ENCODE measurements at places on chromosomes 3 and 15.

GRCh38 chr3:126259411-126260391 is 79.3 kb upstream of the ALDH1L1 start:
- peak; percentile 29 for DNase-seq

GRCh38 chr15:68001811-68002210 is 52.3 kb upstream of the PIAS1 start:
- no peak for DNase-seq

DNA sequence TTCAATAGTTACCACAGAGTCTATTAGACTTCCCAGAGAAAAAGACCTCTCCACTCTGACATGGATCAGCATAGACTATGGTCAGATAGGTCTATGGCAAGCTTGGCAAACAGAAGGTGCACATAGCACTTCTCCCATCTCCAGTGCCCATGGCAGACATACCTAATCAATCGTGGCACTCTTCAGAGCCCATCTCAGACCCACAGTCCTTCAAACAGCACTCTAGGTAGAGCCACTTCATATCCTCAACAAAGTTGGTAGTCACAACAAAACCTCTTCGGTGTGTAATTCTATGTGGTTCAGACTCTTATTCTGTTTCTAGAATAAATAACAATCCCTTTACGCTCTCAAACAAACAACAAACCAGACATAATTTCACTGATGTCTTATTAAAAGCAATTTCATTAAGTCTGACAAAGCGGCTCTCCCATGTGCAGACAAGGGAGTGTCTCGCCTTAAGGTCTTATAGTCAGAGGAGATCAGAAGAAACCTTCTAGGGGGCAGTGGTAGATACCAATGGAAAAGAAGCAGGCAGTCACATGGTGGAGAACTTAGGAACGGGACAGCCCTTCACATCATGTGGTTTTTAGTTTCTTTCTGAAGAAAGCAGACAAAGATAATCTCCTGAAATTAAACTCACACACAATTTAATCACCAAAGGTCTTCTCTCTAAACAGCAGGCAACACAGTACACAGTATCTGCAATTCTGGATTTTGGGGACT is 483.4 kb downstream of the FOXP1 start:
- DNase-seq = no peak

- no peak for DNase-seq
Observed at GRCh38 chr3:185914911-185915629, 22.7 kb downstream of the TRA2B start.

DNA sequence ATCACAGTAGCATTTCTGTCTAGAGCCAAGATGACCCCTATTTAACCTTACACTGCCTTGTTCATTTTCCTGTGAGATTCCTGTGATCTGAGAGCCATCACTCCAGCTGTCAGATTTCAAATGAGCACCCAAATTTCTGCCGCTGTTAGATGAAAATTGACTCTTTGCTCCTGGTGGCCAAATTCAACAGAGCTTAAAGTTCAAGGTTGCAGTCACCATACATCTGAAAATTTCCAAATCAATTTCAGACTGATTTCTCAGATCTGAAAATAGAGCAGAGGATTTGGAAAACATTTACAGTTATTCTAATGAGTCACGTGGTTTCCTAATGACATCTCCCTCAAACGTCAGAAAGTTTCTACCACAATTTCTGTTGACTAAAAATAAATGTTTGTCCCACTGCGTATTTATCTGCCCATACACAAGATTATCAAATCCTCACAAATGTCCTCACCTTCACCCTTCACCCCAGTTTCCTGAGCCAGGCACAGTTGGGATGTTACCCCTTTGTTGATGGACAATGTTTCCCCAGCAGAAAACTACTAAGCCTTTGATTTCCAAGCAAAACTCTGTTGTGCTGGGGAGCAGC is 16.4 kb downstream of the HDC start:
- peak; percentile 10 for DNase-seq

DNA sequence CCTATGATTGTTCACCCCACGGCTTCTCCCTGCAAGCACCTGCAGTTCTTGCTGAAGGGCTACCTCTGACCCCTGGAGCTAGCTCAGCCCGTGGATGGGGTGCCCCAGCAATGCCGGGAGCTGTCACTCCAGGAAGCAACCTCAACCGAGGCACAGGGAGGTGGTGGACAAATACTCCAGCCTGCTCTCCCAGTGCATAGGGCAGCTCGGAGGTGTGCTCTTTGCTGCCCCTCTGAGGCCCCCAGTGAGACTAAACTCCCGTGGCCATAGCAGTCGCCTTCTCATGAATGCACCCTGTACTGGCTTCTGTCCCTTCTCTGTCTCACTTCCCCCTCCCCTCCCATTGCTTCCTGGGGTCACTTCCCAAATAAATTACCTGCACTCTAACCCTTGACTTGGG is 48.5 kb downstream of the LINGO1 start:
- DNase-seq = peak; percentile 6

Data from suppressor macrophage (primary cell).